Caco-2 (cell line): ENCODE measurements at places on chromosomes 13 and 19.

- DNase-seq = peak; percentile 32
Observed at GRCh38 chr19:1651568-1652291, 685 bp downstream of the TCF3 start.

- peak; percentile 87 for DNase-seq
Observed at GRCh38 chr19:41957838-41958366, 1.2 kb downstream of the RABAC1 start.

DNA sequence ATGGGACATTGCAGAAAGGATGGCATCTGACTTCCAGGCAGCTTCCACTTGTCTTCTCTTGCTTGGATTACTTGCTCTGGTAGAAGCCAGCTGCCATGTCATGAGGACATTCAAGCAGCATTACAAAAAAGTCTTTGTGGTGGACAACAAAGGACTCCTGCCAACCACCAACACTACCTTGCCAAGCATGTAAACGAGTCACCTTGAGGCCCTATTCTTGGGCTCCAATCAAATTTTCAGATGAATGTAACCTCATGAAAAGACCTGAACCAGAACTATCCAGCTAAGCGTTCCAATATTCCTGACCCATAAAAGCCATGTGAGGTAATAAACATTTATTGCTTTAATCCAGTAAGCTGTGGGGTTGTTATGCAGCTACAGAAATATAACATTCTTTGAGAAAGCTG, 12.5 kb downstream of the PROSER1 start:
- DNase-seq = no peak

DNA sequence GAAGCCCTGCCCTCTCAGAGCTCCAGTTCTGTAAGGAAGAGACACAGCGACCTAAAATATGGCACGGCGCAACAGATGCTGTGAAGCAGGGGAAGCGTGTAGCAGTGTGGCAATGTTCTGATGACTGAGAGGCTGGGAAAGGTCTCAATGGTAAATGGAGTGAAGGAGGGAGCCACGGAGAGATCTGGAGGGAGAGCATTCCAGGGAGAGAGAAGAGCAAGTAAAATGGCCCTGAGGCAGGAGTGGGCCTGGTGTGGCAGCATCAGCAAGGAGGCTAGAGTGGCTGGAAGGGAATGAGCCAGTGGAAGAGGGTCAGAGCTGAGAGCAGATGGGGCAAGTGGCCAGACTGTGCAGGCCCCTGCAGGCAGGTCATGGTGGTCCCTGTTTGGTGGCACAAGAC, 16.4 kb downstream of the RCN3 start:
- no peak for DNase-seq

DNA sequence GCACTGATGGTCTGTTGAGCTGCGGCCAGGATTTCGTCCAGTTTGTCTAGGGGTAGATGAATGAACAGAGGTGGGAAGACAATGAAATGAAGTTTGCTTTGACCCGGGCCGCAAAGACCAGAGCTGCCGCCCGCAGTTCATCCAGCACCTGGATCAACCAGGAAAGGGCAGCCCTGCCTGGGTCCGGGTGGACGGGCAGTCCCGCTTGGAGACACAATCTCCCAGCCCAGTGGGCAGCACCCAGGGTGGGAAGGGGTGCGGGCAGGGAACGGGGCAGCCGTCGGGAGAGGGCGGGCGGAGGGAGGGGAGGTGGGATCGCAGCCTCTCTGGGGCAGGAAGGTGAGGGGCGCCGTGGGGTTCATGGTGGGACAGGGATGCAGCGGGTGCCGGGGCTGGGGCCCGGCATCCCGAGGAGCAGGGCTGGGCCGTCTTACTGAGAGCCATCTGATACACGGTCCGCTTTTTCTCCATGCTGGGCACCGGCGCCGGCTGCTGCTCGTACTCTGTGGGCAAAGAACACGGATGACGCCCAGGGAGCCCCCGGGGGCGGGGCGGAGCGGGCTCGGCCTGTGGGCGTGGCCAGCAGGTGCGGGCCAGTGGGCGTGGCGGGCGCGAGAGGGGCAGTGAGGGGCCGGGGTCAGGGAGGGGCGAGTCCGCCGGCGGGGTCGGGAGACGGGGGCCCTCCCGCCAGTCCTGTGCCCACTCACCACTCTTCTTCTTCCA, 33.1 kb downstream of the SHANK1 start:
- no peak for DNase-seq

GRCh38 chr13:98856983-98857382, 104.5 kb upstream of the SLC15A1 start:
- DNase-seq = no peak

DNA sequence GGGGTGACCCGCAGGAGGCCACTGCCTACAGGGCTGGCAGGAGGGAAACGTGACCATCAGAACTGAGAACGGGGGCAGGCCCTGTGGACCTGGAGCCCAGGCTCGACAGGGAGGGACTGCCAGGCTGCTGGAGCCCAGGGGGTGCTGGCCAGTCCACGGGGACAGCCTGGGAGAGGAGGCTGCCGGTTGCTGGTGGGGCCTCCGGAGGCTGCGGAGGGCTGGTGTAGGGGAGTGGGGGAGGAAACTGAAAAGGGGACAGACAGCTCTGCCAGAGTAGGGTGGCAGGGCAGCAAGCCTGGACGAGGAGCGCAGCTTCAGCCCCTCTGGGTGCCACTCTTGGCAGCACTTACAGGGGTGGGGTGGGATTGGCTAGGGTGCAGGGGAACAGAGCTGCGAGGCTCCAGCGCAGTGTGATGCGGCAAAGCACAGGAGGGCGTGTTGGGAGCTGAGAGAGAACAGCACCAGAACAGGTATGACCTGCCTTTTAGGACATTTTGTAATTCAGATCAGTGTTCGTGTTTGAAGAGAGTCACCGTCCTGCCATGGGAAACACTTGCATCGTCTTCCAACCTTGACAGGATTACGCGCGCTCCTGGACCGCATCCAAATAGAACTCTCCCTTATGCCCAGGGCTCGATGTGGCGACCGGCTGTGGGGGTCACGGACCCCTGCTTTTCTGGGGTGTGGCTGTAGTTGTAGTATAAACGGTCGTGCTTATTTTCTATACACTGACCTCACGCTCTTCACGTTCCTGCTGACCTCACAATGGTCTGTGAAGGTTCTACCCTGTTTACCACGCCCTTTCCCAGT, 19.9 kb upstream of the ARHGEF7 start:
- DNase-seq = no peak

- no peak for DNase-seq
Observed at GRCh38 chr19:1567848-1568227, 287 bp downstream of the MEX3D start.

DNA sequence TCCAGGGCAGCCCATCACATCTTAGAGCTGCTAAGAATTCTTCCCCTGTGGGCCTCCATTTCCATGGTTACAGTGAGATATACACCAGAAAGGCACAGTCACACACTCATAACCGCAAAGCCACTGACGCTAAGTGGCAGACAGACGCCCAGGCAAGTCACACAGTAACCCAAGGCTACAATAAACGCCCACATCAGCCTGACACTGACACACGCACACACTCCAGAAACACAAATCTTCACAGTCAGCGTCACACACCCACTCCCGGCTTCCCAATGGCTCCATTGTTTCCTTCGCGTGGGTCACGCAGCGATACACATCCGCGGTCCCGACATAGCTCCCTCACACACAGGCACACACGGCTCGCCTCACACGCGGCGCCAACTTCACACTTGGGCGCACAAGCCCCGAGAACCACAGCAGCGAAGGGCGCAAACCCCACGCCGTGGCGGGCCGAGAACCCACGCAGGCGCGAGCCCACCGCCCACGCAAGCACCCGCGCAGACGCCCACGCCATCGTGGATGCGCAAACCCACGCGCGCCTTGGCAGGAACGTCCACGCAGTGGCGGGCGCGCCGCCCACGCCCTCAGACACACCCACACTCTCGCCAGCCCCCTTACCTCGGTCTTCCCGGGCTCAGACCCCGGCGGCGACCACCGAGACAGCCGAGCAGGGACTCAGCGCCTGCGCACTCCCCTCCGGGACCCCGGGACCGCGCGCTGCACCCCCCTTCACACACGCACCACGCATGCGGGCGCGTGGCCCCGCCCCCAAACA, at the start of gene ZNF667:
Gene ZNF667 (minus strand): TSS at position 695 of the 778 bp plus-strand sequence. CDS start 14,975 bp downstream, outside the sequence.
- no peak for DNase-seq

DNA sequence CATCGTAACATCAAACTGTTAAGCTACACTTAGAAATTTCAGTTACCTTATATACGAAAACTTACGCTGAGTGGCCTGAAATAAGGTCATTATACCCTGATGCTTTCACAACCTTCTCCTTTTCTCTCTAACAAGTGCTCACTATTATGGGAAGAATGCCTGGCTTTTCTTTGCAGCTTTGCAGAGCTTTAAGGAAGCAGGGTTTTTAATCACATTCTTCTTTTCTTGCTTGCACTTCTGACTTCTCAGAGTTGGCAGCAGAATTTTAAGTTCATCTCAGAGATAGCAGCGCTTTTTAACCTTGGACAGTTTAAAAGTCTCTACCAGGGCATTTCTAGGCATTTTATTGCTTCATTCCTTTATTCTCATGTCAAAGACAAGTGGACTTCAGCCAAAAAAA, 285.1 kb downstream of the SPRY2 start:
- no peak for DNase-seq

DNA sequence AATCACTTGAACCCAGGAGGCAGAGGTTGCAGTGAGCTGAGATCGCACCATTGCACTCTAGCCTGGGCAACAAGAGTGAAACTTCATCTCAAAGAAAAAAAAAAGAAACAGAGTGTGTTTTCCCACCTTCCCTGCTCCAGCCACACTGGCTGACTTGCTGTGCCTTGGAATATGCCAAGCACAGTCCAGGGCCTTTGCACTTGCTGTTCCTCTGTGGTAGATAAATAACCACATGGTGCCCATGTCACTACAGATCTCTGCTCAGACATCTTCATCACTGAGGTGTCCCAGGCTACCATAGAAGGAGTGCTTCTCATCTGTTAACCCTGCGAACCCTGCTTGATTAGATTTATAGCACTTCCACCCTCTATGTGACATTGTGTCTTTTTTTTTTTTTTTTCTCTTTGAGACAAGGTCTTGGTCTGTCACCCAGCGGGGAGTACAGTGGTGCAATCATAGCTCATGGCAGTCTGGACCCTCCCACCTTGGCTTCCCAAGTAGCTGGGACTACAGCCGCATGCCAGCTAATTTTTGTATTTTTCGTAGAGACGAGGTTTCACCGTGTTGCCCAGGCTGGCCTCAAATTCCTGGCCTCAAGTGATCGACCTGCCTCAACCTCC, 10.4 kb downstream of the SMARCA4 start:
- DNase-seq = no peak

DNA sequence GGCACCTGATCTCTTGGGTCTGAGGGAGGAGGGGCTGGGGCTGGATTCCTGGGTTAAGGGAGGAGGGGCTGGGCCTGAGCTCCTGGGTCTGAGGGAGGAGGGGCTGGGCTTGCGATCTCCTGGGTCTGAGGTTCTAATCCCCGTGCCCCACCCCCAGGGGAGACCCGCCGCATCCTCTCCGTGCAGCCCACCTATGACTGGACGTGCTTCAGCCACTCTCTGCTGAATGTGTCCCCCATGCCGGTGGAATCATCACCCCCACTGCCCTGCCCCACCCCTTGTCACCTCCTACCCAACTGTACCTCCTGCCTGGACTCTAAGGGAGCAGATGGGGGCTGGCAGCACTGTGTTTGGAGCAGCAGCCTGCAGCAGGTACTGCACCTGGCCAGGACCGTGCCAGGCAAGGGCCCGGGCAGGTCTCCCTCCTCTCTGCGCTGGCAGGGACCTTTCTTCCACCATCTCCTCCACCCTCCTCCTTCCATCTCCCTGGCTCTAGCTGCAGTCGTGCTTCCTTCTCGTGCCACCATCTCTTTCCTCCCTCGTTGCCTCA, 27.1 kb downstream of the CNFN start:
- DNase-seq = no peak

- DNase-seq = peak; percentile 60
Observed at GRCh38 chr13:94660695-94661326, 51.5 kb downstream of the SOX21 start.

- DNase-seq = no peak
Observed at GRCh38 chr19:14325863-14326262, 55.4 kb upstream of the ADGRE5 start.

DNA sequence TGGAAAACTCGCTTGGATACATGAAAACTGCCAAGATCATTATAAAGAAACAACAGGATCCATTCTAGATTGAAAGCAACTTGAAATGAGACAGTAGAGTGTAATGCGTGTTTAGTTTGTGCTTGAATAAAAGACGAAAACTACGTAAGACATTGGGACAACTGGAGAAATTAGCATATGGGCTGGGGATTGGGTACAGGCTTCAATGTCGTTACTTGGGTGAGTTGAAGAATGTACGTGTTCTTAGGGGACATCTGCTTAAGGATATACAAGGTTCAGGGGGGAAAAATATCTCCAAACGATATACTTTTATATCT, 471 bp upstream of the ERVK3-1 start:
- DNase-seq = no peak

- no peak for DNase-seq
Observed at GRCh38 chr13:77230560-77230959, 96.3 kb downstream of the MYCBP2 start.

DNA sequence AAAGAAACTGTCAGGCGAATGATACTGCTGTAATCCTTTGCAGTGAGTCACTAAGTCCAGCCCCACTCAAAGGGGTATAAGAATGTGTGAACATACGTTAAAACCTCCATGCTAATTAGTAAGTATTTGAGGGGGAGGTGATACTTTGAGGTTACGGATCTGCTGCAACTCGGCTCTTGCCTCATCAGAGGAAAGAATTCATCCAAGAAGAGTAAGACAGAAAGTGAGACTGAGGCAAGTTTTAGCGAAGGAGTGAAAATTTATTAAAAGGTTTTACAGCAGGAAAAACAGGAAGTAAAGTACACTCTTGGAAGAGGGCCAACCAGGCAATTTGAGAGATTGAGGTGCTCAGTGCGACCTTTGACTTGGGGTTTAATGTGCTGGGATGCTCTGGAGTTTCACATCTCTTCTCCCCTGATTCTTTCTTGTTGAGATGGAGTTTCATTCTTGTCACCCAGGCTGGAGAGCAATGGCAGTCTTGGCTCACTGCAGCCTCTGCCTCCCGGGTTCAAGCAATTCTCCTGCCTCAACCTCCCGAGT, 9.8 kb downstream of the CLEC4M start:
- DNase-seq = no peak
